NCI-H2081 treated with DMSO at 0.1 percent for 48 hours (cell line): ENCODE measurements at places on chromosomes 7 and 10.

DNA sequence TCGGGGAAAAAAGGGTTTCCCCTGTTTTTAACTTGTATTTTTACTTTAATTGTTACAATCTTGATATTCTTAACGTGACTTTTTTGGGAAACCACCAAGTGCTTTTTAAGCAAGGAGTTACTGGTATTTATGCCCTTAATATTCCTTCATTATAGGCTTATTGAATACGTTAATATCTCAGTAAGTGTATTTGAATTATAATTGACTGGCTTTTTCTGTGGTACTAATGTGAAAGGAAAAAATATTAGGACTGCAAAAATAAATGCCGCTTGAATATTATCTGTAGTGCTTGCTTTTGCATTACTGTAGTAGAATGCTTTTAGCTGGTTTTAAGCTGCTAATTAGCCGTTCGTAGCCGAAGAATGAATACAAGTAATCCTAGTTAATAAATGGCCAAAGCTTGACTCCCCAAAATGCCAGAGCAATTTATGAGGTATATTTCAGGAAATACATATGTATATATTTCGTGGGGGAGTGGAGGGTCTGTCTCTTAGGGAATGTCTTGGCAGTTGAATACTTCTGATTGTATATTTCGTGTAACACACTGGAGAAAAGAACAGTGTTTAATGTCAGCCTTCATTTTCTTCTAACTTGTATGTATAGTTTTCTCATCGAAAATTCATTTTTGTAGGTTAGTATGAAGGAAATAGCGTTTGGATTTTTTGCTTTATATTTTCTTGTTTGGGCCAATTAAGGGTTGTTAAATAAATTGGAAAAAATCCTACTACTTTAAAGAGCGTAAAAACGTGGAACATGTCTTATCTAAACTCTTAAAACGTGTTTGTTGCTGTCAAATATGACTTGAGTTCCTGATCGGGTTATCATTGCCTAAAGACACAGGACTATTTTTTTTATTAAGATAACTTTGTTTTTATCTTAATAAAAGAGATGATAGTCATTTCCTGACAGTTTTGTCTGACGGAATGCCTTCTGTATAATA, 1.5 kb downstream of the PDCD4 start:
- no peak for DNase-seq

GRCh38 chr7:94382746-94383145, 11.9 kb upstream of the COL1A2 start:
- no peak for DNase-seq

DNA sequence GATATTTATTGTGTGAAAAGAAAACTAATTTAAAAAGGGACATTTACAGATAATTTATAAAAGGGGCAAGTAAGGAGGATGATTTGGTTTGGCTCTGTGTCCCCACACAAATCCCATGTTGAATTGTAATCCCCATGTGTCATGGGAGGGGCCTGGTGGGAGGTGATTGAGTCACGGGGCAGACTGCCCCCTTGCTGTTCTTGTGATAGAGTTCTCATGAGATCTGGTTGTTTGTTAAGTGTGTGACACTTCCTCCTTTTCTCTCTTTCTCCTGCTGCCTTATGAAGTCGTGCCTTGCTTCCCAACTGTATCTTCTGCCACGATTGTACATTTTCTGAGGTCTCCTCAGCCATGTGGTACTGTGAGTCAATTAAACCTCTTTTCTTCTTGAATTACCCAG, 171.0 kb upstream of the SEMA3E start:
- DNase-seq = no peak

- no peak for DNase-seq
These were observed 13.2 kb upstream of the COBL start for GRCh38 chr7:51329696-51330263.

GRCh38 chr7:32316839-32317238, 173.3 kb downstream of the LSM5 start:
- DNase-seq = no peak

- no peak for DNase-seq
These were observed 17.8 kb downstream of the CRTAC1 start for GRCh38 chr10:98012644-98013043.

DNA sequence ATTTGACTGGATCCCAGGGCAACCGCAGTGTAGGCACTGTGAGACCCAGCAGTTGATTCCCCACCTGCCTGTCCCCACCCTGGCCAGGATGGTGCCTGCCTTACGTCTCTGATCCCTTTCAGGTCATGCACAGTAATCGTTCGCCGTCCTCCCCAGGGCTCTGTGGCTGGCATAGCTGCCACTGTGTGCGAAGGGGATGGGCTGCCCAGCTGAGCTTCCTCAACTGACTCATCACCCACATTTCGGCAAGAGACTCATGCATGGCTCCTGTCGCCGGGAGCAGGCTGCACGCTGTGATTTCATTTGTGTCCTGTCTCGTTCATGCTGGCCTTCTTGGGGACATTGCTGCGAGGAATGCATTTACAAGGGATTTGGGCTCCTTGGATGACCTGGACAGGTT, 252.4 kb downstream of the KLF6 start:
- no peak for DNase-seq

DNA sequence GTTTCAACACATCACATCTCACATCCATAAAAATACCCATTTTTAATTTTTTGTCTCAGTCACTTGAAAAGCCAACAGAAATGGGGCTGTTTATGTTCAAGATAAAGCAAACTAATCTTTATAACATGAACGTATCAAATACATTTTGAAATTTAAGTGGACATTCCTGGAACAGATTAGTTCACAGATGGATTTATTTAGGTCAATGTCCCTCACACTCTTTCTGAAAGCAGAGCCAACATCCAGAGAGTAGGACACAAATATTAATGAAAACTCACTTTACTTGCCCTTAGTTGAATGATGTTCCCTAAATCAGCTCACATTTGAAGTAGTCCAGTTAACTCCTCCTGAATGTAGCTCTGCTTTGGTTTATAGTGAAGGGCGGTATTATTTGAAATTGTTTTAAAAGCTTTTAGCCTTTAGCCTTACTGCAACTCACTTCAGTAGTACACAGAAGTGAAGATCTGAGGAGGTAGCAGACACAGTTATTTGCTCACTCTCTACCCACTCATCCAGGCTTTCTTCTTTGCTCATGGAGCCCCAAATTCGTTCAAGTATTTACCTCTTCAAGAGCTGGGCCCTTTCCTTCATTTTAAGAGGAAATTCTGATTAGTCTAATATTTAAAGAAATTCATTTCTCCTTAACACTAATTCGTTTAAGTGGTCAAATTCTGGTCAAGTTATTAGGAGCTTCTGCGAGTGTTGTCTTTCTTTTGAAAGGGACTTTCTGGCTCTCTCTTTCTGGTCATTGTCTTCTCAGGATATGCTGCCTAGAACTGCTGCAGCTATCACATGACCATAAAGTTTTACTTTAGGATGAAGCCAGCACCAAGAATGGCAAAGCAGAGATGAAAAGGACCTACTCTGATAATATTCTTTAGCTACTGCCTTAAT, 180.6 kb upstream of the AGR3 start:
- DNase-seq = no peak

- DNase-seq = no peak
These were observed 452 bp upstream of the TMEM140 start for GRCh38 chr7:135147341-135147898.

GRCh38 chr10:72785409-72785808, 93.5 kb downstream of the MCU start:
- DNase-seq = no peak

- DNase-seq = no peak
These were observed 12.6 kb upstream of the YWHAG start for GRCh38 chr7:76371396-76371795.

DNA sequence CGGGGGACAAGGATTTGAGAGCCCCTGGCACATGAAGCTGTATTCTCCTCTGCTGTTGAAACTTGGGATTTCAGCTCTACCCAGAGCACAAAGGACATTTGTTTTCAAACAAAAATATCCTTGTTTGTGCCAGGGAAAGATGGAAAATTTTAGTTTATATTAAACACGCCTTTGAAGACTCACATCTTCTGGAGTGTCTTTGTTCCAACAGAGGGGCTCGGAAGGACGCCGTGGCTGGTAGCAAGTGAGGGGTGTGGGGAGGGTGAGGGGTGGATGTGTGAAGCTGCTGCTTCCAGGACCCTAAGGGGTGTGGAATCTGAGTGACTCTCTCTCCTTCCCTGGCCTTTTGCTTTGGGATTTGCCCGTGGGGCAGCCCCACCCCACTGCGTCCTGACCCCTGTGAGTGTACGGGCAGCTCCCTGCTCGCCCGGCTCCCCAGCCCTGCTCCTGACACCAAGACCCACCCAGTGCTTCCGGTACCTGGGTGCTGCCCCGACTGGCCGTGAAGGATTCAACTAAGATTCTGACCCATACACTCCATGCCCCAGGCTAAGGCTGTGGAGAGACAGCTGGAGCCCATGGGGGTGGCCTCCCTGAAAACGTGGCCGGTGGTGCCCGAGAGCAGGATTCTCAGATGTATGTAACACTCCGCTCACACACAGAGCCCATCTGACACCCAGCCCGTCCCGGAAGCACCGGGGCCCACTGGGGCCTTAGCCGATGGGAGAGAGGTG, 59.6 kb downstream of the ZRANB1 start:
- DNase-seq = no peak

DNA sequence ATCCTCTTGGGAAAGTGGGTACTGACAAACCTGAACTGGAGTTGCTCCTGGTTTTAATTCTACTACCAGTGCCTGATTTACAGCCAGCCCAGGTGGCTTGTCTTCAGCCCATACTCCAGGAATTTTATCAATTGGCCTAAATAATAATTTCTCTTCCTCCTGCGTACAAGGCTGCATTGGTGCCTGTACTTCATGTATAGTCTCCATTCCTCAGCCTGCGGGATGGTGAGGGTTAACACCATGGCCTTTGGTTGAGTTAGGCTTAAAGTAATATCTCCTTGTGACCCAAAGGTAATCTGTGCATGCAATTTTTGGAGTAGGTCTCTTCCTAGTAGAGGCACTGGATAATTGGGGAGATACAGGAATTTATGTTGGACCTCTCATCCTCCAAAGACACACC, 5.5 kb upstream of the ZNF117 start:
- no peak for DNase-seq

GRCh38 chr10:23253780-23254179, 61.7 kb downstream of the PTF1A start:
- no peak for DNase-seq

- no peak for DNase-seq
These were observed 171.0 kb upstream of the SHH start for GRCh38 chr7:155983176-155983815.

- no peak for DNase-seq
These were observed 3.9 kb upstream of the EPC1 start for GRCh38 chr10:32350811-32351350.

DNA sequence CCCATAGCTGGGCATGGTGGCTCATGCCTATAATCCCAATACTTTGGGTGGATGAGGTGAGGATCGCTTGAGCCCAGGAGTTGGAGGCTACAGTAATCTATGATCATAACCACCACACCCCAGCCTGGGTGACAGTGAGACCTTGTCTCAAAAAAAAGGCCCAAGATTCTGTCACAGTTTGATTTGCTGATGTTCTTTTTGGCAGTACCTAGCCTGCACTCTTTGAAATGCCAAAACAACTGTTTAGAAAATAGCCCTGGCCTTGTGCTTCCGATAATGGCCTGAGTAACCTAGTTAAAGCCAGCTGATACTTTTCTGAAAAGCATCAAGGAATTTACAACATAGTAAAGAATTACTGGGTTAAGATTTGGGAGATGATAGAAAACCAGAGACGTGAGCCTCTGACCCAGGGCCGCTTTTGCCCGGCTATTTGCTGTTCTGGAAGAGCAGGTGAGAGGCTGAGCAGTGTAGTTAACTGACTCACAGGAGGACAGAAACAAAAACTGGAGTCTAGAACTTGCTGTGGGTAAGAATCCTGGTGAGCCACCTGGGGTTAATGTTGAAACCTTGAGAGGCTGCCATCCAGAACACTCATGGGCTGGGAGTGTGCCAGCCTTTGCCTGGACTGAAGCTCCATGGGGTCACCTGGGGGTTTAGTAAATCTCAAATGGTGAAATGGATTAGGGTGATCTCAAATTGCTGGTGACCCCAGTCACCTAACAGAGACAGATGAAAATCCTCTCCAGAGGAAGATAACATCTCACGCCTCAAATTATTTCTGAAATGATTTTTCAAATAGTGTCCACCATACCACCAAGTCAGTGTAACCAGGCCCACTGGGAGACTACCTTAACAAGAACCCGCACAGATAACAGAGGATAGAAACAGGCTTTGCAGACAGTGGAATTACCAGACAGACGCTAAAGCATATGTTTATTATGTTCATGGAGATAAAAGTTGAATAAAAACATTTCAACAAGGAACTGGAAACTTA, 51.8 kb downstream of the GALNT11 start:
- DNase-seq = no peak

- DNase-seq = no peak
These were observed 43.3 kb downstream of the NRP1 start for GRCh38 chr10:33291053-33291592.

DNA sequence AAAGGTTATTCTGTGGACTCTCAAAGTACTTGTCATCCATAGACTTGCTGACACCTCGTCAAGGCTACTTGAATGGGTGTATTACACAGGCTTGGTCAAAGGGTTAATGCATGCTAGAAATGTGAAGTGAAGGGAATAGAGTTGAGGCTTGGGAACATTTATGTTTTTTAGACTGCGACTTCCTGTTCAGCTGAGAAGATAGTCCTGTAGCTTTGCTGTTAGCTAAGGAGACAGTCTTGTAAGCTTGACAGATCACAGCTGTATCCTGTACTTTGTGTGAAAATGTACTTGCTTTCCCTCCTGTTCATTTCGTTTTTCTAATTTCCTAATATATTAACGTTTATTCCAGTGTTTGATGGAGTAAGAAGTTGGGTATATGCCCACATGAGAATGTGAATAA, 52.1 kb downstream of the ADD3 start:
- DNase-seq = no peak

GRCh38 chr7:4642468-4643203, 39.5 kb upstream of the FOXK1 start:
- no peak for DNase-seq

GRCh38 chr7:44158096-44158872, 17.2 kb upstream of the MYL7 start:
- no peak for DNase-seq

DNA sequence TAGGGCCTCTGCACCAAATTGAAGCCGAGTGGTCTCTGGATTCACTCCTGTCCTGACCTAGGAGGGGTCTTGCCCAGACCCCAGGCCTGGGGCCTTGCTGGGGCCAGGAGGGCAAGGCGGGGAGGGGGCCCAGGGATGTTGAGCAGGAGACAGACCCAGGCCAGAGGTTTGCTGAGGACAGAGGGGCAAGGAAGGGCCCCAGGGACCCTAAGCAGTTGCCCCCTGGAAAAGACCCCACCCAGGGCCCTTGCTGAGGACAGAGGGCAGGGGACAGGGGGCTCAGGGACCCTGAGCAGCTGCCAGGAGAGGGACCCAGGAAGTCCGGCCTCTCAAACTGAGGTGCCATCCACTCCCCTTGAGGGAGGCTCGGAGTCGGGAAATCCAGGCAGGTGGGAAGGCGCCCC, 32.7 kb downstream of the FOXL3 start:
- DNase-seq = no peak

GRCh38 chr7:102064361-102065025, 222.2 kb upstream of the SH2B2 start:
- no peak for DNase-seq

DNA sequence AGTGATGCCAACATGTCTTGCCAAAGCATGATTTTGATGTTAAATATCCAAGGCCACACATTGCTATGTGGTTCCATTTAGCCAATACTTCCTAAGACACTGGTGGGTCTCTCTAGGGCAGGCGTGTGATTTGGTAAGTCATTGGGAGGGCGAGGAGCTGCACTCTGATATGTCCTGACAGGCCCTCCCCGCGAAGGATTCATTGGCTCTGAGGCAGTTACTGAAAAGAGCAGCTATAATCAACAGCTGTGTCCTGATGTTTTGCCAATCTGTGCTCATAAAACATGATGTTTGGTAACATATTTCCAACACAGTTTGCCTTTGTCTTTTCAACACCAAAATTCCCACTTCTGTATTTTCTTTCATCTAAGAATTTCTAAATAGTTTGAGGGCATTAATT, 646.7 kb downstream of the PARD3 start:
- DNase-seq = no peak
